Activated naive CD8-positive, alpha-beta T cell treated with anti-CD3 and anti-CD28 coated beads for 36 hours (primary cell): ENCODE measurements at places on chromosomes 13 and 19. TPM values are rescaled to one million over a fixed set of nuclear protein-coding genes. Genes with fewer than 3 reads are reported as not detected.

The CRX gene
- total RNA-seq: not detected

The GPR12 gene
- not detected for total RNA-seq

The ZNF83 gene
- 22.5 TPM for total RNA-seq

The MATK gene
- 33.8 TPM for total RNA-seq

The SPACA6 gene
- 2.0 TPM for total RNA-seq

The MKNK2 gene
- total RNA-seq: 230 TPM

The SIGLEC10 gene
- not detected for total RNA-seq

The ZFR2 gene
- total RNA-seq: 0.84 TPM

The COL5A3 gene
- total RNA-seq: not detected

The EFNB2 gene
- 0.06 TPM for total RNA-seq

The CGB7 gene
- not detected for total RNA-seq

The KIR2DL3 gene
- not detected for total RNA-seq

The ZNF582 gene
- total RNA-seq: 3.2 TPM

The BCAM gene
- not detected for total RNA-seq
